ENCODE measurements at places on chromosomes 7 and 10.

DNA sequence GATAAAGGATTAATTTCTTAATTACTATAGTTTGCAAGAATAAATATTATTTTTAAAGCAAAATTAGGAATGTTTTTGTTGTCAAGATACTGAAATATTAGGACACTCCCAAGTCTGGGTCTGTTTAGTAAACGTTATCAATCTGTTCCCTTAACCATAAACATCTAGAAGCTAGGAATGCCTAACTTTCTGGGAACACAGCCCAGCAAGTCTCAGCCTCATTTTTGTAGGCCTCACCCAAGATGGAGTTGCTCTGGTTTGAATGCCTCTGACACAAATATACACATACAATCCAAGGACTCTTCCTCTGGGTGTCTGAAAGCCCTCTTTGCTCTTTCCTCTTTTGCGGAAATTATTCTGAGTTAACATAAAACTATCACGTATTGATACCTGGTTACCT, 487.4 kb upstream of the CELF2 start:
- ATAC-seq, result no peak

DNA sequence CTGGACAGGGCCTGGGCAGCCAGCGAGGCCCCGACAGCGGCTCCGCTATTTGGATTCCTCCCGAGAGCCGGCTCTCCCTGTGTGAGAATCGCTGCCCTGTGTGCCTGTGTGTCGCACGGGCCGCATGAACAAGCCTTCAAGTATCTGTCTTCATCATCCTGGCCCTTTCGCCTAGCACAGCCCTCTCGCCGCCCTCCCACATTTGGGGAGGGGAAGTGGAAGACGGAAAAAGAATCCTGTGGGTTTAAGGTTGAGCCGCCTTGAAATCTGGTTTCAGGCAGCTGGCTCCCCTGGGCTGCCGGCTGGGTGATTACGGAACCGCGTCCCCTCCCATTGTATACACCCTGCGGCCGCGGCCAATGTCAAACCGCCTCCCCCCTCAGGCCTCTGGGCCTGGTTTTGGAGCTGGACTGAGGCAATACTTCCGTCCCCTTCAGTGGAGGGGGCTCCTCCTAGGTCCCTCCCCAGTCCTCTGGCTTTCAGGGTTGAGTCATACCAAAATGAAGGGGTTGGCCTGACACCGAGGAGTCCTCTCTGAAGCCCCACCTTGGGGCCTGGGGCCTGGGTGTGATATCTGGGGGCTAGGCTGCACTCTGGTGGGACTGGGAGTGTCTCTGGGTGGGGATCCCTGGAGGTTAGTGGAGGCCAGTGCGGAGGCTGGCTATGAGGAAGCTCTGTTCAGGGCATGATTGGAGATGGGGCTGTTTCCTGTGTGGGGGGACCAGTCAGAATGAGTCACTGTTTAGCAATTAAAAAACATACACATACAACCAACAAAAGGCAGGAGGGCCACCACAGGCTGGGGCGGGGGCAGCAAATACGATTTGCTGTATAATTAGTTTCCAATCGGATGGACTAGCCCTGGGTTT, 1.7 kb downstream of the TRIM8 start:
- peak; percentile 54 for ATAC-seq

DNA sequence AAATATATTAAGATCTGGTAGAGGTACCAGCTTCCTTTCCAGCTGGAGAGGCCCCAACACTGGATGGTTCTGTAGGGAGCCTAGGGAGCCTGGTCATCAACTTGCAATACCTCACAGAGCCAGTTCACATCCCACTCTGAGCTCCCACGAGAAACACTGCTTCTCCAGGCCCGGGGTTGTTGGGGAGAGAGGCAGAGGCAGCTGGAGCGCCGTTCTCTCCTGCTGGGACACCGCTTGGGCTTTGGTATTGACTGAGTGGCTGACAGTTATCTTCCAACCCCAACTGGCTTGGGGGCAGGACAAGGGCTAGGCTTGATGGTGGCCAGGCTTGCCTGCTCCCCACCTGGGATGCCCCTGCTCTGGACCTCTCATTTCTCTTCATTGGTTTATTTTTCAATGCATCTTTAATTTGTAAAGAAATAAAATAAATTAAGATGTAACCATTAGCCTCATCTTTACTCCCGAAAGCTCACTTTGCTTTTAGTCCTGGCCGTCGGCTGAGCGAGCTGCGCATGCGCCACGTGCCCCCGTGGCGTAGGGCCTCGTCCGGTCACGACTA, 10.0 kb upstream of the CHCHD1 start:
- peak; percentile 56 for ATAC-seq

GRCh38 chr7:32511791-32512190, 16.5 kb downstream of the AVL9 start:
- ATAC-seq, result no peak

- ATAC-seq, result no peak
Observed at GRCh38 chr10:37975401-37975991, 951 bp downstream of the ZNF25 start.

- ATAC-seq, result no peak
Observed at GRCh38 chr7:38169847-38170246, 8.2 kb upstream of the STARD3NL start.

DNA sequence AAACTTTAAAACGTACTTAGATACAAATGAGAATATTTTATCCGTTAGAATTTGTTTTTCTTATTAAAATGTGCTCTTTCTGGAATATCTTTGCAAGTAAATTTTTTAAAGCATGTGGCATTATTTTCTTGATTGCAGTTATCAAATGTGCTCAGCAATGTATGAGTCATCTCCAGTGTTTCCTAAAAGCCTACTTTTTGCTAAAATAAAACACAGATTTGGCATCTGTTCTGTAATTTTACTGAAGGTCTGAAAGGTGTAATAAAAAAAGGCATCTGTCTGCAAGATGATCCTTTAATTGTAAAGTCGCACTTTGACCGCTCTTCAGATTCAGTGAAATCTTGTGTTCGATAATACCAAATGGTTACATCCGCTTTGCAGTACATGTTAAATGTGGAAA, 3.4 kb downstream of the GNAT3 start:
- no peak for ATAC-seq

- no peak for ATAC-seq
Observed at GRCh38 chr10:32338262-32338661, 8.7 kb downstream of the EPC1 start.

DNA sequence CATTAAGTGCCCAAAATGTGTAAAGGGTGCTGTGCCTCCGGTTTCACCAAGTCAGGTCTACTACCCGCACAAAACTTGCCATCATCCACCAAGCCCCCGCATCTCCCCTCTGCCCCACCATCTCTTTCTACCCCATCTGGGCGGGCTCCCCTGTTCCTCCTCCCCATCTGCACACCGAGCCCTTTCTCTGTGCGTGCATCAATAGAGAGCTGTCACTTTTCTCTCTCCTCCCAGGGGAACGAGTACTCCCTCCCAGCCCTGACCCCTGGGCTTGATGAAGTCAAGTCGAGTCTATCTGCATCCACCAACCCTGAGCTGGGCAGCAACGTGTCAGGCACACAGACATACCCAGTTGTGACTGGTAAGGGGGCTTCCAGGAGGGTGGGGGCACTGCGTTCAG, 63.5 kb downstream of the PAX2 start:
- no peak for ATAC-seq

GRCh38 chr7:115630049-115630448, 400.5 kb downstream of the TFEC start:
- no peak for ATAC-seq

DNA sequence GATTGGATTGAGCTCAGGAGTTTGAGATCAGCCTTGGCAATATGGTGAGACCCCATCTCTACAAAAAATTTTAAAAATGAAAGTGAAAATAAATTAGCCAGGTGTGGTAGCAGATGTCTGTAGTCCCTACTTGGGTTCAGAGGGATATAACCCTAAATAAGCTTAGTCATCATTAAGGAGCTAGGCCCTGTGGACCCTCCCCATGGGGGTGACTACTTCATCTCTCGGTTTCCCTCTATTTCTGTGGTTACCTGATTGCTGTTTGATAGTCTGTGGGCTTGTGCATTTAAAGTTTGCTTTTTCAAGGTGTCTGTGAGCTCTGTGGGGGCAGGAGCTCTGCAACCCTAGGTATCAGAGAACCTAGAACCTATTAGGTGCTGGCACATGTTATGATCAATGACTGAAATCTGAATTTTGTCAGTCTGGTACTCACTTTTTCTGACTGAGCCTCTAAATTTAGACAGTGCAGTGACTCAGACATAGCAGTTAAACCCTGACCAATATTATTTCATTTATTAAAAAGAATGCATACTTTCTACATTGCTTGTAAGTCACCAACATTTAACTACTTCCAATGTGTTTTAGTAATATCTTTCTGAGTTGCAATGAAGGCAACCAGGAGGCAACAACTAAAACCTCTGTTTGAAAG, 8.1 kb upstream of the CUZD1 start:
- peak; percentile 71 for ATAC-seq

- no peak for ATAC-seq
Observed at GRCh38 chr7:68840991-68841390, 757.3 kb upstream of the AUTS2 start.

- no peak for ATAC-seq
Observed at GRCh38 chr7:471866-472639, 47.6 kb downstream of the PDGFA start.

GRCh38 chr7:88169717-88170320, 50.0 kb downstream of the SRI start:
- no peak for ATAC-seq

GRCh38 chr7:5045558-5046396, at the start of gene RBAK:
TSS of gene RBAK (plus strand) at chr7:5045860. CDS start at chr7:5048077, 2,217 bp downstream.
- ATAC-seq, result peak; percentile 100

DNA sequence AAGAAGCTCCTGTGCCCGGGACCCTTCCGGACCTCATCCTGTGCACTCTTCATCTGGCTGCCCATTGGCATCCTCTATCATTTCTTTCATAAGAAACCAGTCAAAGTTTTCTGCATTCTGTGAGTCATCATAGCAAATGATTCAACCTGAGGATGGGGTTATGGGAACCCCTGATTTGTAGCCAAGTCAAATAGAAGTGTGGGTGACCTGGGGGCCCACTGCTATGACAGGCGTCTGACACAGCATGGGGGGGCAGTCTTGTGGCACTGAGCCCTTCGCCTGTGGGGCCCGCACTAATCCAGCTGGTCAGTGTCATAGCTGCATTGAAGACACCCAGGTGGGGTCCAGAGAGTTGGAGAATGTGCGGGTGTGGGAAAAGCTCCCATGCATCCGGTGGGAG, 230.4 kb downstream of the USP6NL start:
- ATAC-seq, result peak; percentile 68

DNA sequence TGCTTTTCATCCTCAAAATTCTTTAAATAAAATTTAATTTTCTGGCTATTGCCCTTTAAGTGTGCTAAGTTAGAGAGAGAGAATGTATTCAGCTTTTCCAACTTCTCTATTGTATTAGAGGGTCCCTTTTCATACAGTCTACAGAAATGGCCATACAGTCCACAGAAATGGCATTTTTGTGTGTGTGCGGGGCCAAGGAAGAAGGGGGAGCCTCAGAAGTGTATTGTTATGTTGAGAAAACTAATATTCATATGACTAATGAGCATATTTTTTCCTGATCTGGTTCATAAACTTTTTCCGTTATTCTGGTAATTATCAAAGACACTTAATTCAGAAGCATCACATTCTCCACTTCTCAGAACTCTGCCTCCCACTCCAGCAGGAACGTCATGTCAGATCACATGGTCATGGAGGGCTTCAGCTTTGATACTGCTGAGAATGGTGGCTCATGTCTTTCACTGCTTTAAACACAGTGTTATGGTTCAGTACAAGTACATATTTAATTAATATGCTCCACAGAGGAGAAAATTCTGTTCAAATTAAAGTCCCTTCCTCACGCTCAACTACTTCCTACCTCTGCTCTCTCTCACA, 37.1 kb downstream of the ELMO1 start:
- peak; percentile 76 for ATAC-seq

- no peak for ATAC-seq
Observed at GRCh38 chr7:29224726-29225125, 30.2 kb downstream of the CHN2 start.

- ATAC-seq, result no peak
Observed at GRCh38 chr10:68087685-68088401, 12.8 kb upstream of the HERC4 start.

- ATAC-seq, result no peak
Observed at GRCh38 chr7:112009081-112009480, 197.1 kb downstream of the DOCK4 start.

DNA sequence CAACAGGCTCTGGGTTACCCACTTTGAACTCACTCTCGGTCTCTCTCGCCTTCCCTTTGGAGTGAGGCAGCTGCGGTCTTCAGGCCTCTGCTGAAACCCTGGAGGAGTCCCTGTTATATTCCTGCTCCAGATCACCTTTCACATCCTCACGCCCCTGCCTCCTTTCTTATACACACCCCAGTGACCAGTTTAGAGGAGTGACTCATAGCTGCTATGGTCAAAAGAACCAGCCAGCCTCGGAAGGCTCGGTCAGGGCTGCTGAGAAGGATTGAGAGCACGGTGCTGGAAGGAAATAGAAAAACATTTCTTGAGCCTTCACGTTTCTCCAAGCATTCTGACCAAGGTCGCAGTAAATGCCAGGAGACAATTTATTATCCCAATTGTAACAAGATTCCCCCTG, 28.3 kb upstream of the SVOPL start:
- no peak for ATAC-seq

GRCh38 chr7:124718032-124718766, 47.4 kb downstream of the GPR37 start:
- no peak for ATAC-seq

DNA sequence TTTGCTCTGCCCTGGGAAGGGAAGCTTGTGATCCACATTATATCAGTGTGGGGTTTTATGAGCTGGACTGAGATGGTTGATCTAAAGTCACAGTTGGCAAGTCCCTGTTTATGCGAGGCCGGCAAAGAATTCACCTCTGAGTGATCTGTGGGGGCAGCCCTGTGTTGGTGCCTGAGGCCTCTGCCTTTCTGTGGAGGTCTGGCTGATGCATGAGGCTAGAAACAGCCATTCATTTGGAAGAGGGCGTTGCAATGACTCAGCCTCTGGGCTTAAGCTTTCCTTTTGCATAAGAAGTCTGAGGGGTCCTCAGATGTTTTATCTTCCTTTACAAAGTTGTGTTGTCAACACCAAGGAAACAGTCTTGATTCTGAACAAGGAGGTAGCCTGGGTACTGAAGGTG, 126.9 kb downstream of the MGMT start:
- no peak for ATAC-seq

GRCh38 chr7:128322040-128322643, 21.6 kb downstream of the RBM28 start:
- ATAC-seq, result no peak

DNA sequence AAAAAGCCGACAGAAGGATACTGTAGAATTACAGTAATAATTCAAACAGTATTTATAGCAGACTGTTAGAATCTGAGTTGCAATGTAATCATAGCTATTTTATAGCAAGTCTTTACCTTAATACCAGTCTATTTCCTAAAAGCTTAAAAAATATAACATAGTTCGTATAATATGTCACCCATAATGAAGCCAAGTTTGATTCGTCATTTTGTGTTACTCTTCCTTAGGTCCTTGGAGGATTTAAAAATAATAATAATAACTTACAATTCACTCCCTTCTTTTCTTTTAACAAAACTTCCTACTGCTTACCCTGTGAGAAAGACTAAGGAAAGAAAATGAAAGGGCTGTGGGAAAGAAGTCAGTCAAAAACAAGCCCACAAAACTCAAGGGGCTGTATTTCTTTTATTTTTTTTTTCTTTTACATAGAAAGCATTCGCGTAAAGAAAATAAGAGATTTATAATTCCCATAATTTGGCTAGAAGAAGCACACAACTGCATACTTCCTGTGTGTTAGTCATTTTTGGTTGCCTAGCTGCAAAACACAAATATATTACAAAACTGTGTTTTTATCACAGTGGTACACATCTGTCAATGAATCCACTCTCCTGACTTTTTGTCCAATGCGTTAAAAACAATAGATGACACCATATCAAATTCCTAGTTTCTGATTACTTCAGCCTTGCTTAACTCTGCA, 187.2 kb upstream of the CELF2 start:
- ATAC-seq, result no peak

GRCh38 chr10:110355141-110355831, 50.6 kb upstream of the SMNDC1 start:
- no peak for ATAC-seq

Data from activated CD4-positive, CD25-positive, alpha-beta regulatory T cell treated with anti-CD3 and anti-CD28 coated beads, Interleukin-2, amount 50 U/mL, for 24 hours (primary cell).